ENCODE measurements at places on chromosomes 3 and 15. TPM values are rescaled to one million over a fixed set of nuclear protein-coding genes. Genes with fewer than 3 reads are reported as not detected.

Gene BUB1B
- 2.4 TPM for total RNA-seq

Gene ATP13A5
- total RNA-seq, result not detected

Gene PLA2G4D
- total RNA-seq, result not detected

Gene BOC
- total RNA-seq, result not detected

GRCh38 chr15:100125401-100126191 lies 216.2 kb downstream of the ADAMTS17 start:
- no peak for DNase-seq

- no peak for DNase-seq
Measured at GRCh38 chr15:71261909-71262308, 146.6 kb downstream of the THSD4 start.

GRCh38 chr3:52090131-52090932 lies 34.0 kb upstream of the DUSP7 start:
- DNase-seq, result no peak

DNA sequence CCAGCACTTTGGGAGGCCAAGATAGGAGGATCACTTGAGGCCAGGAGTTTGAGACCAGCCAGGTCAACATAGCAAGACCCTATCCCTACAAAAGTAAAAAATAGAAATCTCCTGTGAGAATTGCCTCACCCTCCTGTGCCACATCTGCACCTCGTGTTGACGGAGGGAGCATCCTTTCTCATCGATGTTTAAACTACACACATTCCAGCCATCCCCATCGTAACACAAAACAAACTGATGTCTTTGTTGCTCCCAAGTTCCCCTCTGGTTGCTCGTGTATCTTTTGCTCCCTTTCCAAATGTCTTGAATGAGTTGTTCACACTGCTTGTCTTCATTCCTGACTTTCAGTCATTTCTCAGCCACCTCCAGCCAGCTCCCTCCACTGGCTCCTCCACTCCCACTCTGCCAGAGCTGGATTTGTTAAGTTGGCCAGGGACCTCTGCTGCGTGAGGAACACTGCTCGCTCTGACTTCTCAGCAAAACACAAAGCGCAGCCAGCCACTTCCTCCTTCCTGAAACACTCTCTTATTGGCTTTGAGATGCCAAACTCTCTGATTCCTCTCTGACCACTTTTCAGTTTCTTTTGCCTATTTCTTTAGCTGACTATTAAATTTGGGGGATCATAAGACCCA lies 53.6 kb upstream of the ATP13A3 start:
- no peak for DNase-seq

All from natural killer cell (primary cell).